ENCODE measurements at places on chromosomes 3 and 15.

- DNase-seq: no peak
Measured at GRCh38 chr3:158105710-158106253, 438 bp downstream of the SHOX2 start.

- DNase-seq: no peak
Measured at GRCh38 chr3:53806182-53807116, 39.8 kb downstream of the CHDH start.

- no peak for DNase-seq
Measured at GRCh38 chr3:10081871-10082270, 26.2 kb downstream of the FANCD2OS start.

- DNase-seq: no peak
Measured at GRCh38 chr3:100023150-100023549, 91.2 kb downstream of the FILIP1L start.

DNA sequence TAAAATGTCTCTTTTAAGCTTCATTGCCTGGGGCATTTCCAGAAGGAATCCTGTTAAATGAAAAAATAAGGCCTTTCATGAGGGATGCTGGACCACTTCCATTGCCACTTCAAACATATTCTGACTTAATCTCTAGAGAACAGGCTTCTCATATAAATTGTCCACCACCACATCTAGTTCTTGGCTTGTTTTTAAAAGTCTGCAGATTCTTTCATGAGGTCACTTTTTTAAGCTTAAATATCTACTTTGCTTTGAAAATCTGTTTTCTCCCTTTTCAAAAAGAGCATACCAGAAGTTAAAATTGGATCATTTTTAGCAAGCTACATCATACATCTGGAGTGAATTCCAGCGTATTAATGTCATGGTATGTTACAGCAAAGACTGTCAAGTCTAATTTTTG is 131.6 kb downstream of the C3orf70 start:
- DNase-seq: no peak

GRCh38 chr3:78737988-78738387 is 1029.8 kb downstream of the ROBO1 start:
- no peak for DNase-seq

GRCh38 chr3:31105011-31105410 is 210.6 kb upstream of the GADL1 start:
- no peak for DNase-seq

GRCh38 chr15:95653361-95653805 is 677.1 kb upstream of the NR2F2 start:
- no peak for DNase-seq

DNA sequence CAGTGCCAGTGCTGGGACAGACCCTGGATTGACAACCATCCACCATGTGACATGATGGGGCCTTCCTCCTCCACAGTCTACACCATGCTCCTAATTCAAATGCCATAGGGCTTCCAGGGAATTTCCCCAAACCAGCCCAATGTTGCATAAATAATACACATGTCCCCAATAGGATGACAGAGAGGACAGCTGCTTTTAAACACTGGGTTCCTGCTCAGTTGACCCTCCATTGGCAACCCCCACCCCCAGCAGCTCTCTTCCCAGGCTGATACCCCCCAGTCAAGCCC is 28.3 kb upstream of the ATP2B2 start:
- DNase-seq: no peak

DNA sequence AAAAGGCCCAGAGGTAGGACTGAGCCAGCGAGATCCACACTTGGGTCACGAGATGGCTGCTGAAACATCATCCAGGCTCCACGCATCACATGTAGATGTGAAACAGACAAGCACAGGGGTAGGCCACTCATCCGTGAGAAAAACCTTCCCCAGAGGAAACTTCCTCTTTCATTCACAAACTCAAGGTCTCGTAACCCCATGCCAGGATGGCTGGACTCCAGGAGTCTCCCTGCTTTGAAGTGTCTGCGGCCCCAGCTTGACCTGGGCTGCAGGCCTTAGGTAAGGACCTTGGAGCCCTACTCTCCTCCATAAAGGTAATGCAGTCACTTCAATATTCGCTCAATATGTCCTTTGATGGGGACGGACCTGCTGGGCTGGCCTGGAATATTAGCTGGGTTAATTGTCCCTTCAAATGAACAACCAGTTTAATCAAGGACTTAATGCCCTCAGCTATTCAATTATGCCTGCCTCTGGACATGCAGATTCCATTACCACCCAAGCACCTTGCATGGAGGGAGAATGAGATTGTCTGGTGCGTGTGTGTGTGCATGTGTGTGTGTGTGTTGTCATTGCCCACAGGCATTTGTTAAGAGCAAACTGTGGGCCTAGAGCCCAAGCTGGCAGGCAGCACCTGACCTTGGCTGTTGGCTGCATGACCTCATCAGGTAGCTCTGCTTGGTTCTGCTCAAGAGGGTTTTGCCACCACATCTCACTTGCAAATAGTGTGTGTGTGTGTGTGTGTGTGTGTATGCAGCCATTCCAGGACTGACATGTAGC is 186.9 kb upstream of the TLE3 start:
- no peak for DNase-seq

GRCh38 chr15:92417716-92418115 is 24.0 kb downstream of the ST8SIA2 start:
- no peak for DNase-seq

GRCh38 chr15:81843226-81843625 is 202.6 kb downstream of the MEX3B start:
- DNase-seq: no peak
